ENCODE measurements at places on chromosomes 3 and 15. TPM values are rescaled to one million over a fixed set of nuclear protein-coding genes. Genes with fewer than 3 reads are reported as not detected.

GRCh38 chr3:14640734-14641133 lies 10.8 kb upstream of the CCDC174 start:
- no peaks in the 10 kb centered on the region for H3K27me3 ChIP-seq
- DNase-seq: no peak
- no peaks in the 10 kb centered on the region for H3K36me3 ChIP-seq
- H3K27ac ChIP-seq: no peak overlapping the region
- H3K4me1 ChIP-seq: no peaks in the 10 kb centered on the region

GOLGA8T gene
- total RNA-seq: 0.39 TPM

GMNC gene
- total RNA-seq: 0.15 TPM

SRP14 gene
- total RNA-seq: 255 TPM

Data from right atrium auricular region (tissue), 2 donors.